Activated CD4-positive, alpha-beta T cell treated with anti-CD3 and anti-CD28 coated beads, Interleukin-2, Interleukin-4, amounts not matched to agents 100 ng/mL and 50 ng/mL, durations not matched to agents 16 hours and 8 hours (primary cell): ENCODE measurements at places on chromosomes 7 and 10.

- DNase-seq = peak; percentile 15
Measured at GRCh38 chr7:18861514-18862118, 255.8 kb downstream of the TWIST1 start.

GRCh38 chr7:133828906-133829305, 298.2 kb upstream of the LRGUK start:
- DNase-seq = no peak

GRCh38 chr10:28354511-28354910, 51.6 kb upstream of the MPP7 start:
- no peak for DNase-seq

GRCh38 chr10:107971411-107971810, 806.9 kb upstream of the SORCS1 start:
- no peak for DNase-seq

DNA sequence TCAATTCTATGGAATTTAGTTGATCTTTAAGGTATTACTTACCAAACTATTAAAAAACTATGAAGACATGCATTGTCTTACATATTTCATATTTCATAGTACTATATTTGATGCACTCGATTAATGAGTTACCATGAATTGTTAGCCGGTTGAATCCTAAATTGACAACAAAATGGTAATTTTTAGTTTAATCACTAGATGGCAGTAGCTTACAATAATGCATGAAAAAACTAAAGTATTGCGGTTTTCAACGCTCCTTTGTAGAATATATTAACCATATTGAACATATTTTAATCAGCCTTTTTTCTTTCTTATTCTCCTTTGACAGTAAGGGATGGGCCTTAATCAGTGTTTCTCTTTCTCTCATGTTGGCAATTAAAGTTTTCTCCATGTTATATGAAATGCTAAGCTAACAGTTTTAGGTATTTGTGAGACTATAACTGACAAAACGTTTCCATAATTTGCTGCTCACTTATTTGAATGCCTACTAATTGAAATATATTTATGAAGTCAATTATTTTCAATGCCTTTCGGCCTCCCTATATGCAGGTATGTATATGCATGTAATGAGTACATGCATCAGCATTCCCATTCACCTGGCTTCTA, 48.5 kb upstream of the ARL4A start:
- DNase-seq = peak; percentile 58

DNA sequence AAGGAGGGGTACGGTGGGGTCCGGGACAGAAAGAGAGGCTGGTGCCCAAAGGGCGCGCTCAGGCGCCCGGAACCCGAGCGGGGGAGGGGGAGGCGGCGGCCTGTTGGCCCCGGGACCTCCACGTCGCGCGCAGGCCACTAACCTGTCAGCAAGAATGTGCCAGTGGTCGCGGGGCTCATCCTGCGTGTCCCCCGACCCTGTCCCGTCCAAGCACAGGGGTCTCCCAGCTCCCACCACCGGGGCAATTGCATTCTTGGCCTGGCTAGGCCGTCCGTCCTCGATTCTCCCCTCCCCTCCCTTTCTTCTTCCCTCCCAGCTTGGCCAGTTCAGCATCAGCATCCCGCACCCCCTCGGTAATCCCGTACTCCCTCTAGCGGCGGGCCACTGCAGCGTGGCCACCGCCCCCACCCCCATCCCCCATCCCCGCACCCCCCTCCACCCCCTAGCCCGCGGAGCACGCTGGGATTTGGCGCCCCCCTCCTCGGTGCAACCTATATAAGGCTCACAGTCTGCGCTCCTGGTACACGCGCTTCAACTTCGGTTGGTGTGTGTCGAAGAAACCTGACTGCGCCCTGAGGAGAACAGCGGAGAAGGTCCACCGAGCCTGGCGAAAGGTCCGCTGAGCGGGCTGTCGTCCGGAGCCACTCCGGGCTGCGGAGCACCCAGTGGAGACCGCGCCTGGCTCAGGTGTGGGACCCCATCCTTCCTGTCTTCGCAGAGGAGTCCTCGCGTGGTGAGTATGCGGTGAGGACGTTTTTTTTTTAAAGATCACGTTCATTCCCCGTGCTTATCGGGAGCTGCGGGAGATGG, at the start of gene SGCE:
SGCE (minus strand) TSS at position 286 of the 810 bp plus-strand sequence; CDS start at position 251, 35 bp downstream.
- peak; percentile 51 for DNase-seq

GRCh38 chr7:48250441-48250951, 79.2 kb downstream of the ABCA13 start:
- no peak for DNase-seq

DNA sequence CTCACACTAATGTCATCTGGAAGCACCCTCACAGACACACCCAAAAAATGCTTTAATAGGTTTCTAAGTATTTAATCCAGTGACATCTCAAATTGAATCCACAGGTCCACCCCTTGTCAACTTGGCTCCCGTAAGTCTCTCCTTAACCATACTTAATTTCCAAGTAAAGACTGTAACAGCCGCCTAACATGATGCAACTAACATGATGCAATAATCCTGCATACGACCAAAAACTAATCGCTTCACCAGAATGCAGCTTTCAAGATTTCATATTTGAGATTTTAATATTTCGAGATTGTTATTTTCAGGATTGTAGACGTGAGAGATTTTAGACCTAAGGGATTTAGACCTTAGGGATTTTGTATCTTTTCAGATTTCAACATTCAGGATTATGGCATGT, 3.7 kb upstream of the HDAC9 start:
- DNase-seq = no peak

GRCh38 chr7:87129848-87130247, 22.4 kb upstream of the DMTF1 start:
- no peak for DNase-seq

- DNase-seq = no peak
Measured at GRCh38 chr7:24018331-24018730, 265.7 kb upstream of the NPY start.

DNA sequence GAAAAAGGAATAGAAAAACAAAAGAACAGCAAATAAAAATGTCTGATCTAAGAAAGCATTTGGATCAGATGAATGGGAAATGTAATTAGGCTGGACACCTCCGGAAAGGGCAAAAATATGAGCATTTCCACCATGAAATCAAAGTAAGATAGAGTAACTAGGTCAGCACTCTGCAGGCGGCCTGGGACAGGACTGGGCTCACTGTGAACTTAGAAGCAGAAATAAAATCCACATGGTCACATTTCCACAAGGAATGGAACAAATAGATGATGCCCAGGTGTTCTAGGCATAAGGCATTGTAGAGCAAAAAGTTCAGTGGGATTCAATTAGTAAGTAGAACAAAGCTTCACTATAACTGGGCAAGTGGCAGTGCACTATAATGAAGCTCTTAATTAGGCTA, 209.9 kb upstream of the ETV1 start:
- DNase-seq = no peak

GRCh38 chr7:7719236-7719635, 829 bp upstream of the RPA3 start:
- peak; percentile 89 for DNase-seq
